Esophagus squamous epithelium (tissue), 5 donors: ENCODE measurements at places on chromosomes 11 and 22. TPM values are rescaled to one million over a fixed set of nuclear protein-coding genes. Genes with fewer than 3 reads are reported as not detected.

- DNase-seq, result no peak
Measured at GRCh38 chr11:12430351-12430750, 53.0 kb downstream of the PARVA start.

GRCh38 chr11:79616392-79616851 is 175.6 kb upstream of the TENM4 start:
- no peak for DNase-seq

Gene FGF19
- not detected for total RNA-seq

Gene LARGE2
- 18.3 TPM for total RNA-seq

DNA sequence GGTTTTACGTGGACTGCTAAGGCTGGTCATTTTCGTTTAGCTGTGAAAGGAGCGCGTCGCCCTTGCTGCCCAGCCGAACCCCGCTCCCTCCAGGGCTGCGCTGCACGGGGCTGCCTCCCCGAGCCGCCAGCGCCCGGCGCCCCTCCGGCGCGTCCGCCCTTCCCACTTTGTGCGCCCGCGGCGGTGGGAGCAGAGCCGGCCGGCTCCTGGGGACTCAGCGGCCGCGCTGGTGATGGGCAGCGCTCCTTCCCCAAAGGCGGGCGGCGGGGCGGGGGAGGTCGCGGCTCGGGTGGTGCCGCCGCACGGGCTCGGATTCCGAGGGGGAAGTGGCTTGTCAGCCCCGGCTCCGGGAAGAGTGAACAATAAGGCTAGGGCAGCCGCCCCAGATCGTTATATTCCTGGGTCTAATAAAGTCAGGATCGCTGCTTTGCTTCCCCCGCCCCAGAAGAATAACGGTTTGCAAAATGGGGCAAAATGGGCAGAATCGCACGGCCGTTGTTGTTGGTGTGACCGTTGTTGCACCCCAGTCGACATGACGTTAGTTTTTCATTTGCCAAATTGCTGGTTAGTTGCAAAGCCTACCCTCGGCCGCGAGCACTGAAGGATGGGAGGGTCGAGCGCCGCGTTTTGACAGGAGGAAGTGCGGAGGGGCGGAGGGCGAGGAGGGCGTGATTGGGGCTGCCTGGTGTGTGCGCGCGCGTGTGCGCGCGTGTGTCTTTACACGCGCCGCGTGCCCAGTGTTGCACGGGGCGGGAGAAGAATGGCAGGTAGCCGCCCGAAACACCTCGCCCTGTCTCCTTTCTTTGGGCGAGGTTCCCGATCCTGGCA is 745 bp downstream of the NCAM1 start:
- no peak for DNase-seq

Gene SERHL2
- 2.1 TPM for total RNA-seq

Gene C1QTNF5
- total RNA-seq, result 14.7 TPM

Gene TSSK2
- total RNA-seq, result not detected

DNA sequence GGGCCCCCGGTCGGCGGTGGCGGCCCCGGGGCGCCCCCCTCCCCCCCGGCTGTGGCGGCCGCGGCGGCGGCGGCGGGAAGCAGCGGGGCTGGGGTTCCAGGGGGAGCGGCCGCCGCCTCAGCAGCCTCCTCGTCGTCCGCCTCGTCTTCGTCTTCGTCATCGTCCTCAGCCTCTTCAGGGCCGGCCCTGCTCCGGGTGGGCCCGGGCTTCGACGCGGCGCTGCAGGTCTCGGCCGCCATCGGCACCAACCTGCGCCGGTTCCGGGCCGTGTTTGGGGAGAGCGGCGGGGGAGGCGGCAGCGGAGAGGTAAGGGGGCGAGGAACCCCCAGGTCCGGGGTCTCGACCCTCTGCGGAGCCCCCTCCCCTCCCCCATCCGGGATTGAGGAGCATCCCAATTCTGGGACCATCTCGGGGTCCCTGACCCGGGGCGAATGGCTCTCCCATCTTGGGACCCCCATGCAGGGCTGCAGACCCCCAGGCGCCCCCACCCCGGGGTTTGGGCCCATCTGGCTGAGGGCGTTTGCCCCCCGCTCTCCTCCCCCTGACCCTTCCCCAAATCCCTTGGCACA is 431 bp downstream of the KMT2A start:
- no peak for DNase-seq

- no peak for DNase-seq
Measured at GRCh38 chr11:77302752-77303151, 1.3 kb upstream of the GDPD4 start.

GRCh38 chr22:46993633-46994032 is 231.2 kb downstream of the TBC1D22A start:
- DNase-seq, result no peak

DNA sequence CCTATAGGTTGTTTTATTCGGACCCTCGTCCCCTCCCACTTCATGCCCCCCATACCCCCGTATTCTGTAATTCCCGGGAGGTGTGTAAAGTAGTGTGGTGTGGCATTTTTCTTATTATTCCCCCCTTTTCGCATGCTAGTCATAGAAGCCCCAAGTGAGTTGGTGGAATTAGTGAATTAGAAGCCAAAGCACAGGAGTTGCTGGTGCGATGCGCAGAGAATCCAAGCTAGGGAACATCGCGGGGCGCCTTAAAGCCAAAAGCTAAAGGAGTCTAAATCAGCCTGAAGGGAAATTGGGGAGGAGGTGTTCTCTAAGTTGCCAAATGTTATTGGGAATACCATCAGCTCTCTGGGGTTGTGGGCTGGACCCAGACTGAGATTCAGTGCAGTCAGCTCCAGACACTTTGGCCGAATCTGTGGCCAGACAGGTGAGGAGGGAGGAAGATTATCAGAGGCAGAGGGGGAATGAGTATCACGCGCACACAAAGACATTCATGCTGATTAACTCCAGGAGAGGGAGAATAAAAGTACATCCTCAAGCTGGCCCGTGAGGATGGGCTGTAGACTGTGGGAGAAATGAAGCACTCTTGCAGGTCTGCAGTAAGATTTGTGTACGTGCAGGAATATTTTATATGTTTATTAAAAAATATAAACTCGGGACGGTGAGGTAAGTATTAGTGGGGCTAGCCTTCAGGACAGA is 102.8 kb upstream of the HSD17B12 start:
- DNase-seq, result no peak

Gene PTPN5
- total RNA-seq, result 0.18 TPM

Gene YPEL4
- not detected for total RNA-seq
